ENCODE measurements at places on chromosomes 12 and 14.

DNA sequence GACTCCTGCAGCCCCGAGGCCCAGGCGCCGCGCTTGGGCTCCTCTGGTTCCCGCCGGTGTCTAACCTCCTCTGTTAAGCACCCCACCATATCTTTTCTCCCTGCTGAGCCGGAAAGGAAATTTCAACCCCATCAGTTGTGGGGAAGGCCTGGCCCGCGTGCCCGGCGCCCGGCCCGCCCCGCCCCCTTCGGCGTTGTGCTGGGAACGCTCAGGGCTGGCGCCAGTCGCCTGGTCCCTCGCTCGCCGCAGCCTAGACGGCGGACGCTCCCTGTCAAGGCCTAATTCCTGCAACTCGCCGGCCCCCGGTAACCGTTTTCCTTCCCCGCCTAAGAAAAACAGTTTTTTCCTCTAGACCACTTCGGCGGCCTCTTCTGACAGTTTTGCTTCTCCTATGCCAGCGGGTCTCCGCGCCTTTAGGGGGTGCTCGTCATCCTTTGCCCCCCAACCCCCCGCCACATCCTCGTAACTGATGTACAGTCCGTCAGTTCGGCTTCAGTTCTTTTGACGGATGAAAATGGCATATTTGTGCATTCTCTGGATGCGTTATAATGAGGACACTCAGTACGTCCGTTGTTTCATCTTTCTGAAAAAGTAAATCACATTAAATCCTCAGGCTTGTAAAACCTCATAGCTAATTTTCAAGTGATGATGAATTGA is 506 bp upstream of the NAP1L1 start:
- DNase-seq = peak; percentile 90

- DNase-seq = no peak
These were observed 813 bp downstream of the TWF1 start for GRCh38 chr12:43805149-43805859.

- DNase-seq = no peak
These were observed 19.0 kb upstream of the TCL1B start for GRCh38 chr14:95667249-95667693.

DNA sequence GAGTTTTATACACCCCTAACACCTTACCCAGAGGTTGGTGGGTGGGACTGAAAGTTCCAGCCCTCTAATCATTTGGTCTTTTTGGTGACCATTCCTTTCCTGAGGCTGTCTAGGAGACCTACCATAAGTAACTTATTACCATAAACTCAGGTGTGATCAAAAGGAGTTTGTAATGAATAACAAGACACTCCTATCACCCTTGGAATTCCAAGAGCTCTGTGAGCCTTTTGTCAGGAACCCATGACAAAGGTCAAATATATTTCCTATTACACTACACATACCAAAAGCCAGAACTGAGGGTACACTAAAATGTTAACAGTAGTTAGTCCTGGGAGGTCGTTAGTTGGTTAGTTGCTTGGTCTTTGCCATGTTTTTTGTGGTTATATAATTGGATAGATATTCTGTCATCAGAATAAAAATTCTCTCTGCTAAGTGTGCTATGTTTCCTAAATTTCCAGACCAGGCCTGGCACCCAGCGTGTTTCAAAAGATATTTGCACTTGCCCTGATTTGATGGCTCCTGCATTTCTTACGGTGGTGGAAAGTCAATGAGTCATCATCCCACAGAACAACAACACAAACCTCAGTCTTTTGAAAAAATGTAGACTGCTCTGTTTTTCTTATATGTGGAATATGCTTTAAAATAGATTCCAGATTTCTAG is 27.0 kb upstream of the AKAP5 start:
- peak; percentile 87 for DNase-seq

DNA sequence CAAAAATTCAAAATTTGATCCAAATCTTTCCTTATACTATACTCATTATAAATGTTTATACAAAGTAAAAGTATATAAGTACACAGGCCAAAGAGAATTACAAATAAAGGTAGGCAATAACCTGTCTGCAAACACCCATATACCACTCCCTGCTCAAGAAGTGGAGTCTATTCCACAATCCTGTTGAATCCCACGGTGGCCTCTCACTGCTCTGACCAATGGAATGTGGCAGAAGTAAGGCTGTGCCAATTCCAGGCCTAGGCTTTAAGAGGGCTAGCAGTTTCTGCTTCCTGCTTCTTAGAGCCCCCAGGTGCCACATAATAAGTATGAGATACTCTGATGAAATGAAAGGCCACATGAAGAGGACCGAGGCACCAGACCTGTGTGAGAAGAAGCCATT is 79.8 kb upstream of the CFL2 start:
- peak; percentile 34 for DNase-seq

GRCh38 chr14:61736751-61737150 is 25.5 kb upstream of the SNAPC1 start:
- DNase-seq = no peak

DNA sequence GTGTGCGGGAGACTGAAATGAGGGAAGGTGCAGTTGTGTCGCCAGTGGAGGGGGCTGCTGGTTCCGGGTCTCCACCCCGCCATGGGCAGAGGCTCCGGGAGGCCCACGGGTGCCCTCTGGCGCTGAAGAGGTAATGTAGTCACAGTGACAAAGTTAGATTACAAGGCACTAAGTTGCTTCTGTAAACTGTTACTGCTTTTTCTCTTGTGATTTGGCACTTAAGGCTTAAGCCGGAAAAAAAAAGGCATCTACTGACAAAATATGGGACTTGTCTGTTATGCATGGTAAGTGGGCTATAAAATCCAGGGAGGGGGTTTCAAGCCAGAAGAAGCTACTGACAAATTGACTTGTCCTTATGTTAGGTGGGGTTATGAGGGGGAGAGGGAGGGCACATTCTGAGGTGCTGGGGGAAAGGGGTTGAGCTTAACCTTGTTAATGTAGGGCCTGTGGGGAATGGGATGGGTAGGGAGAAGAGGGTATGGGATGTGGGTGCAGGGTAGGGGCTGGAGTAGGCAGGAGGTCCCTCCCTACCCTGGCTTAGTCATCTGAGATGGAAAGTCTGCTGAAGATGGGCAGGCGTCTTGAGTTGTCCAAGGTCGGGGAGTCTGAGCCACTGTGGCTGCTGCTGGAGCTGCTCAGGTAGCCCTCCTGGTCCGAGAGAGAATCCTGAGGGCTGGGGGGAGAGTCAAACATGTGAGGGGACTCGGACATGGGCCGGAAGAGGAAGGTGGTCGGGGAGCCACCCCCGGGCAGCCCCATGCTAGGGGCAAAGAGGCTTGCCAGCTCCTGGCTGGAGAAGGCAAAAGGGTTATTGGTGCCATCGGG is 3.7 kb downstream of the ZFP36L1 start:
- DNase-seq = no peak

- DNase-seq = no peak
These were observed 90.1 kb downstream of the NCOR2 start for GRCh38 chr12:124477107-124477915.

DNA sequence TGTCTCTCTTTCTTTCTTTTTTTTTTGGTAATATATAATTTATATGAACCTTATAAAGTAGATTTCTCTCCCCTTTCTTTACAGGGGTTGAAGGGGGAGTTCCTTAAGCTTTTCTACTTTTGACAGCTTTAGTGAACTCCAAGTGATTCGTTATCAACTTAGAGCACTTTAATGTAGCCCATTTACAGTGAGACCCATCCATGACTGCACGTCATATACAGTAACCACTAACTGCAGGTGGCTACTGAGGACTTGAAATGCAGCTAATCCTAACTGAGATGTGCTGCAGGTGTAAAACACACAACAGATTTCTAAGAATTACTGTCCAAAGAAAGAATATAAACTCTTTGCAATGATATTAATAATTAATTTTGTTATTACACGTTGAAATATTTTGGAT is 582 bp downstream of the LRRIQ1 start:
- DNase-seq = no peak

DNA sequence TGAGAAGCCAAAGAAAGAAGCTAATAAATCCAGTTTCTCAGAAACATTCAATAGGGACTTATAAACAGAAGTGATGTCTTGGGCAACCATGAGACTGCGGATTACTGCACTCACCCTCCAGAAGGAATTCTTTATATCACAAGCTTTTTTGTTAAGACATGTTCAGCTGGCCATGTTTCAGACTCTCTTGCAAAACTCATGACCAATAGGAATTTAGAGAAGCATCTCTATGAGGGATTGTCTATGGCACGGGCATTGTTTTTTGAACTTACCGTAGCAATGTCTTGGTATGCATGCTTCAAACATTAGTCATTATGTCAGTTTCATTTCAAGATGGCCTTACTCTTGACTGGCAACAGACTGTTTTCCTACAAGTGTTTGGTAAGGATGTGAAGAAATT is 15.5 kb upstream of the ZNF268 start:
- DNase-seq = no peak

DNA sequence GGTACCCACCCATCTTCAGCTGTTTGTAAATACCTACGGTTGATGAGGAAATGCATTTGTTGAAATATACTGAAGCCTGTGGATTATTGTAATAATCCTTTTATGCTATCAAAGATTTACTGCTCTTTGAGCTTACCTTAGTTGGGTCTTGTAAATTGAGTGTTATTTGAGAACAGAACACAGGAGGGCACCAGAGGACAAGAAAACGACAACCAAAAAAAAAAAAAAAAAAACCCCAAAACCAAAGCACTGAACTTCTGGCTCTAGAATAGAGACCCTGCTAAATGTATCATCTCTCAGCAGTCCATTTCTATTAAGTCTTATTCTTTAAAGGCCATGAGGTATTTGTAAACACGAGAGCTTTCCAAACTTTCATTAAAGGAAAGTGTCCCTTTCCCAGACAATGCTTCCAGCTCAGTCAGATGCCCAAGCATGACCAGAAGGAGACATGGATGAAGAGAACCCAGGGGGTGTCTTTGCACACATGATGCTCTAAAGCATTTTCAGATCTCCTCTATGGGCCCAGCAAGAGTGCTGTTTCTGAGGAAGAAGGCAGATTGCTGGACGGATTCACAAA is 763.9 kb downstream of the NRXN3 start:
- peak; percentile 45 for DNase-seq

DNA sequence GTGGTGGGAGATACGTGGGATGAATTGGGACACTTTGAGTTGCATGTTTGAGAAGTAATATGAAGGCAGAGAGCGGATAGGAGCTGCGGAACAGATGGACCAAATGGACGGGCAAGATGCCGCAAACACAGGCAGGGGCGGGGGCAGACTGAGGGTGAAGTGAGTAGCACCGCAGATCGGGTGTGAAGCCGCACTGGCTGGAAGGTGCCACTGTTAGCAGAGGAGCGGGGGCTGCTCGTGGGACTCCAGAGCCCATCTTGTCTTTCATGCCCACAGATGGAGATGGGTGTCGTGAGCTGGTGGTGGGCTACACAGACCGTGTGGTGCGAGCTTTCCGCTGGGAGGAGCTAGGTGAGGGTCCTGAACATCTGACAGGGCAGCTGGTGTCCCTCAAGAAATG is 7.3 kb downstream of the ITFG2 start:
- no peak for DNase-seq

- no peak for DNase-seq
These were observed 278.7 kb downstream of the ITPR2 start for GRCh38 chr12:26554332-26554731.

DNA sequence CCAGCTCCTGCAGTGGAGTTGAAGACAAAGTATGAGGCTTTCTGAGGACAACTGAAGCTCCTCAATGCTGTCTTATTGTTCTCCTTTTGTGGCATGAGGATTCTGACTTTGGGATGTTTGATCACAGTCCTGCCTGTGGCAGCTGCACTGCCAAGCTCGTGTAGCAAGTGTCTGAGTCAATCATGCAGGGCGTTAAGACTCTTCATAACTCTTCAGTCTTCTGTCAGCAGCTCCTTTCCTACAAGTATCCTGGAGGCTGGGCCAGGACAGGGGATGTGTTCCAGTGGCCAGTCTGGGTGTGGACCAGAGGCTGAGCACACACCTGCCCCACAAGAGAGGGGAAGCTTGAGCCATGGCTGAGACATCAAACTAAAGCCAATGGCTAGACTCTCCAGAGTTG is 94.3 kb downstream of the PELI2 start:
- DNase-seq = peak; percentile 16

GRCh38 chr12:11581179-11581755 is 68.2 kb upstream of the ETV6 start:
- peak; percentile 77 for DNase-seq

DNA sequence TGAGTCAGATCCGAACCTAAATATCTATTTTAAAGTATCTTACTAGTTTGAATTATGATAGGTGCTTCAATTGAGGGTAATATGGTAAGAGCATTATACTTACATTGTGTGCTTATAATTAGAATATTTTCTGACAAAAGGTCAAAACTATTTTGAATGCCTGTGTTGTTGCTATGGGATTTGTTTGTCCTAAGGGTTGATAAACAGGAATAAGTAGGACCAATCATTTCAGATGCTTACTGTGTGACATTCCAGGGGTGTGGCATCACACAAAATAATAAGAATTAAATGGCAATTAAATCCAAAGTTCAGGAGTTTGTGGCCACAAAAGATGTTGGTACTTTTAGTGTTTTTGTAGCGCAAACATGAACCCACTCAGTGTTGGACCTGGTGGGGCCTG is 256.2 kb upstream of the DDHD1 start:
- DNase-seq = no peak

DNA sequence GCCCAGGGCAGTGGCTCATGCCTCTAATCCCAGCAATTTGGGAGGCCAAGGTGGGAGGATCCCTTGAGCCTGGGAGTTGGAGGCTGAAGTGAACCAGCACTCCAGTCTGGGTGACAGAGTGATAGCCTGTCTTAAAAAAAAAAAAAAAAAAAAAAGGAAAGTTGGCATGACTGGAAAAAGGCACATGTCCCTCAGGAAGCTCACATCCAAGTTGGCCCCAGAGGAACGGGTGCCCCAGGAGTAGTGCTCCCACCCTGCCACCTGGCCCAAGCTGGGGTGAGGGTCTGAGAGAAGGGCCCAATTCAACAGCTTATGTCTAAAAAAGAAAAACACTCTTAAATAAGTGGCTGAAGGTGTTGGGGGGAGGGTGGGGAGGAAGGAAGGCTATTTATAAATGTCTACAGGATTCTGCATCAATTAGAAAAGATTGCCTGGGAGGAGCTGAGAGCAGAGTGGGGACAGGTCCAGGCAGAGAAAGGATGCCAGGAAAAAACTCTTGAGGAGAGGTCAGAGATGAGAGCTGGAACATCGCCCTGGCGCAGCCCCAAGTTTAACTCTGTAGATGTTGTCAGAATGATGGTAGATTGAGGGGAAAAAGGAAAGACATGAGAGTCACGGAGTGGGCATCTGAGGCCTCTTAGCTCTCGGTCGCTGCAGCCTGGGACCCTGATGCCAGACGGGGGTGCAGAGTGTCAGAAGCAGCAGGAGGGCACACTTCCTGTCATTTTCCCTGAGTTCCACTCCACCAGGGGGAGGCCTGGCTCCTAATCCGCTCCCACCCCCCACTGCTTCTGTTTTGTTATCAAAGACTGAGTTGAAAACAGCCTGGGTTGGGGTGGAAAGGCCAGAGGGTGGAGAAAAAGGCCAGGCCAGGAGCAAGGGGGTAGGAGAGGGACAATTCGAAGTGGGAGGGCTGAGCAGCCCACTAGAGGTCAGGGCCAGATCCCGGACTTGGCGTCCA is 7.3 kb downstream of the SPRYD3 start:
- DNase-seq = peak; percentile 78

GRCh38 chr12:88471331-88472045 is 108.8 kb downstream of the KITLG start:
- peak; percentile 82 for DNase-seq

- DNase-seq = peak; percentile 8
These were observed at the start of gene RIMBP2 for GRCh38 chr12:130715998-130716968. Gene RIMBP2, minus strand, starts transcription at chr12:130716299. Its CDS starts 237,286 bp downstream, at chr12:130479013.

- no peak for DNase-seq
These were observed 81.5 kb downstream of the DPF3 start for GRCh38 chr14:72812292-72812851.

GRCh38 chr12:47822401-47822800 is 2.7 kb upstream of the HDAC7 start:
- no peak for DNase-seq

Measured in foreskin fibroblast (primary cell).